ENCODE measurements at places on chromosomes 3 and 15.

DNA sequence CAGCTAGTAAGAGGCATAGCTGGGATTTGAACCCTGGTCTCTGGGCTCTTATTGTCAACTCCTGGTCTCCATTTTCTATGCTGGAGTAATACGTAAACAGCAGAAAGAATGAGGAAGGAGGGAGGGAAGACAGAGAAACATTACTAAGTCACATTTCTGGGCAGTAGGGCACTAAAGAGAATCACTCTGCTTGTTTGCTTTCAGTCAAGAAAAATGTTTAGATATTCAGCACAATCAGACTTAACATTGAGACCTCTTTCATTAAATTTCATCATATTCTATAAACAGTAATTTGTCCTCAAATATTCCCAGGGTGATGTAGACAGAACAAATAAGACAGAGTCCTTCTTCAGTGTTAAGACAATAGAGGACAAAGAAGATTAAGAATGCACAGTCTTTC, 67.7 kb upstream of the BNC1 start:
- DNase-seq: no peak

DNA sequence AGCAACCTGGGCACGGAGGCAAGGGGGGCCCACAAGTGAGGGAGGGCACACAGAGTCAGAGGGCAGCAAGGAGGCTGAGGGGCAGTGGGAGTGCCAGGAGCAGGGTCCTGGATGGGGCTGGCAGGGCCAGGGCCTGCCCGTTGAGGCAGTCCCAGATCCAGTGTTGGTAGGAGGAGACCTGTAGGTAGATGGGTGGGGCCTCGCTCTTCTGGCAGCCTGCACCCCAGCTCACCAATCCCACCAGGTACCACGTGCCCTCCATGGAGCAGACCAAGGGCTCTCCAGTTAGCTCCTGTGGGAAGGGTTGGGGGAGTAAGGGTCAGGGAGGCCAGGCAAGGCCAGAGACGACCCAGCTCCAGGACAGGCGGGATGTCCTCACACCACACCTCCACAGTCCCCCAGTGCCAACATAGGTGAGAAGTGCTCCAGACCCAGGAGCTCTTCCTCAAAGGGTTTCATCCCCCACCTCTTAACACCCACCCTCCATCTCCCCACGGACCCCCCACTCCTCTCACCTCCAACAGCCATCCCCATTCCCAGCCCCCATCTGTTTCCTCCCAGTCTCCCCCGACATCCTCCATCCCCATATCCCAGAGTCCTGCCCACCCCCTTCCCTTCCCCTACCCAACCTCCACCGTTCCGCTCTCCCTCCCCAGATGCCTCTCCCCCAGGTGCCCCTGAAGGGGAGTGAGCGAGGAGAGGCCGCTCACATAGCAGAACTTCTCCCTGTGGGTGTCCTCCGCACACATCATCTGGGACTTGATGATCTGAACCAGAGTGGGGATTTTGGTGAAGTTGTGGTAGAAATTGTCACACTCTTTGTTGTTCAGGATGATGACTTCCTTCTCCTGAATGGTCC, 5.2 kb downstream of the PRSS50 start:
- DNase-seq: no peak

- no peak for DNase-seq
Observed at GRCh38 chr15:25668901-25669300, 194.2 kb downstream of the ATP10A start.

- DNase-seq: no peak
Observed at GRCh38 chr3:95464346-95464745, 1350.0 kb upstream of the EPHA6 start.

DNA sequence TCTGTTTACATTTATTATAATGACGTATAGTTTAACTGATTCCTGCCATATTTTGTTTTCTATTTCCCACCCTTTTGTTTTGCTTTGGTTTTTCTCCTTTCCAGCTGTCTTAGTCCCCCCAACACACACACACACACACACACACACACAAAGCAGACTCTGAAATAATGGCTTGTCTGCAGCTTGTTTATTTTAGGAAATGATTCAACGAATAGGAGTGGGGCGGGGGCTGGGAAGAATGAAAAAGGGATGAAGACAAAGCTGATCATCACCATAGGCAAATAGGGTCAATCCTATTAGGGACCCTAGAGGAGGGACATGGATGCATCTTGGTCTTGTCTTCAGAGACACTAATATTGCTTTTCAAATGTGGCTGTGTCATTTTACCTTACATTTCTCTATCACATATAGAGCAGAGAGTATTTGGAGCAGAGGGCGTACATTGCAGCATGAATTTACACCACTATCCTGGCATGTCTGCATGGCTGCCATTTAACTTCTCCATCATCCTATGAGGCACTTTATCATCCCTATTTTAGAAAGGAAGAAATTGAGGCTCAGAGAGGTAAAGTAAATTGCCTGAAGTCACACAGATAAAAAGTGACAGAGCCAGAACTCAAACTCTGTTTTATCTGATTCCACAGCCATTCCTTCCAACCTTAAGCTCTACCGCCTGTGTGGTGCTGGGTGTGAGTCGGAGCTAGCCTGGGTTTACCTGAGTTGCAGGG, 147.2 kb upstream of the TPM1 start:
- no peak for DNase-seq

DNA sequence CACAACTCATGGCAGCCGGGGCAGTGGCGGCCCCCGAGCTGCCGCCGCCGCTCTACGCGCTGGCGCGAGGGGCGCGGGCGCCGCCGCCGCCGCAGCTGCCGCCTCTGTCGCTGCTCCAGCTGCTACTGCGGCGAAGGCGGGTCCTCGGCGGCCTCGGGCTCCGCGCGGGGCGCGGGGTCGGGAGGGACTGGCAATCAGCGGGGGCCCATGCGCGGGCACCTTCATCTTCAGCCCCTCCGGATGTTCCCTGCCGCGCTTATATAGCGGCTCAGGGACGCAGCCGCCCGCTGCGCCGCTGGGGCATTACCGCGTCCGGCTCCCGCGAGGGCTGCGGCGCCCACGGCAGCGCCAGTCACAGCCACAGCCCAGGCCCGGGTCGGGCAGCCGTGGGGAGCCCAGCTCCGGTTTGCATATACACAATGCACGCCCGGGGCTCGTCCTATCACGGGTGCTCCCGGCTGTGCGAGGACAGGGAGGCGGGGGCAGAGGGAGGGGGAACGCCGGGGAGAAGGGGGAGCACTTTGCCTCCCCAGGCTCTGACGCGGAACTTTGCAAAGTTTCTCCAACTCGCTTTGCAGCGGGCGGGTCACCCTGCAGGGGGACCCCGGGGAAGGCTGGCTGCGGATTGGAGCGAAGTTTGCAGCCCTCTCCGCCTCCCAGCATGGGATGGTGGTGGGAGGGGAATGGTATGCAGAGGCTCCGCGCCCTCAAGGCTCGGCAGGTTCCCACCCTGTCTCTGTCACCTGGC, at the start of gene VGLL3:
TSS of gene VGLL3 (minus strand) at position 416 of the 748 bp plus-strand sequence. CDS start at position 10, 406 bp downstream.
- no peak for DNase-seq

GRCh38 chr3:126553284-126554084, 5.2 kb downstream of the C3orf22 start:
- peak; percentile 8 for DNase-seq

DNA sequence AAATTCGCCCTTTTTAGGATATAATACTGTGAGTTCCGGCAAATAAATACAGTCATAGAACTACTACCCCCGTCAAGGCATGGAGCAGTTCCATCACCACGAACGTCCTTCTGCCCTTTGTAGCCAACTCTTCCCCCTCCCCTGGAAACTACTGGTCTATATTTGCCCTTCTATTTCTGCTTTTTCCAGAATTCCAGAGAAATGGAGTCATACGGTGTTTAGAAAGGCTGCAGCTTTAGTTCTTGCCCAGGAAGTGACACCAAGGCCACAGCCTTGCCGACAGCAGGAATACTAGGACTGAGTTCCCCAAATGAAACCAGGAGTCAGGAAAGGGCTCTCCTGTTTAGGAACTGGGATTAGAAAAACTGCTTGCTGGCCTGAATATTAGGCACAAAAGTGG, 291.2 kb downstream of the FAM43A start:
- no peak for DNase-seq

GRCh38 chr3:2577571-2577970, 478.9 kb downstream of the CNTN4 start:
- DNase-seq: no peak

DNA sequence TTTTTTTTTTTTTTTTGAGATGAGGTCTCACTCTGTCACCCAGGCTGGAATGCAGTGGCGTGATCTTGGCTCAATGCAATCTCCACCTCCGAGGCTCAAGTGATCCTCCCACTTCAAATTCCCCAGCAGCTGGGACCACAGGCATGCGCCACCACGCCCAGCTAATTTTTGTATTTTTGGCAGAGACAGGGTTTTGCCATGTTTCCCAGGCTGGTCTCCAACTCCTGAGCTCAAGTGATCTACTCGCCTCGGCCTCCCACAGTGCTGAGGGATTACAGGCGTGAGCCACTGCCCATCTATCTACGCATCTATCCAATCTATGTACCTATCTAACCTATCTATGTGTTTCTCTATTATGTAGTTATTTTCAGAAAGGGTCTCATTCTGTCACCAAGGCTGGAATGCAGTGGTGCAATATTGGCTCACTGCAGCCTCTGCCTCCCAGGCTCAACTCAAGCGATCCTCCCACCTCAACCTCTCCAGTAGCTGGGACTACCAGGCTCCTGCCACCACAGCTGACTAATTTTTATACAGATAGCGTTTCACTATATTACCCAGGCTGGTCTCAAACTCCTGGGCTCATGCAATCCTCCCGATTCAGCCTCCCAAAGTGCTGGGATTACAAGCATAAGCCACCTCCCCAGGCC, 20.2 kb upstream of the GPX1 start:
- DNase-seq: no peak

- no peak for DNase-seq
Observed at GRCh38 chr3:10932596-10932995, 60.0 kb upstream of the SLC6A1 start.

DNA sequence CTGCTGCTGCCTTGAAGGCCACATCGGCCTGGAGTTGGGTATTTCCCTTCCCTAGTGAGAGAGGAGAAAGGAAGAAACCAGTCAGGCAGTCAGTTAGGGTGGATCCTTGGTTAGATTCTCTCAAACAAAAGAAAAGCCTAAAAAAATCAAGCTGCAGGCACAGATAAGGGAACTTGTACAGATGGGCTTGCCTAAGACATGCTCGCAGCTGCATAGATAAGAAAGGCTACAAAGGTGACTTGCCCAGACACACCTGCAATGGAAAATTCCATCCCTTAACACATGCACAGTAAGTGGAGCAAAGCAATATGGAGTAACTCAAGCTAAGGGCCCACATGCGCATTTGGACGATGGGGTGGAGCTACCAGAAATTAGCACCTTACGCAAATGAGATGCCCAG, 199.7 kb upstream of the ARPP21 start:
- DNase-seq: no peak

GRCh38 chr15:63041974-63042876, at the start of gene TPM1:
Gene TPM1, plus strand, starts transcription at chr15:63042747. Its CDS starts 83 bp downstream, at chr15:63042830.
- no peak for DNase-seq

GRCh38 chr3:170309046-170309445, 48.5 kb upstream of the SKIL start:
- no peak for DNase-seq

GRCh38 chr15:42593143-42593542, 17.7 kb downstream of the STARD9 start:
- no peak for DNase-seq

DNA sequence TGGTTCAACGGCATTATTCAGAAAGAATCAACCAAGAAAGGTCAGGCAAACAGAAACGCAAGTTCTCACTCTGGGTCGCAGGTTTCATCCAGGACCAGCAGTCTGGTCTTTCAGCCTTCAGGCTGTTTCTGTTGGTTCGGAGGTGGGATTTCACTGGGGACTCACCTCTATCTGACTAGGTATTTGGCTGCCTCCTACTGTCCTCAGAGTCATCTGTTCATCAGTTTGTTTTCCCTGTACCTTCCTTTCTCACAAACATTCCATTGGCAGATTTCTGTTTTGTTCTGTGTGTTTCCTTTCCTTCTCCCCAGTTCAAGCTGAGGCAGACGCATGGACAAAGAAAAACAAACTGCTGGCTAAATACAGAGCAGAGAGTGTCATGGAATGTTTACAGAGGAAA, 1046.6 kb upstream of the CFAP20DC start:
- no peak for DNase-seq

DNA sequence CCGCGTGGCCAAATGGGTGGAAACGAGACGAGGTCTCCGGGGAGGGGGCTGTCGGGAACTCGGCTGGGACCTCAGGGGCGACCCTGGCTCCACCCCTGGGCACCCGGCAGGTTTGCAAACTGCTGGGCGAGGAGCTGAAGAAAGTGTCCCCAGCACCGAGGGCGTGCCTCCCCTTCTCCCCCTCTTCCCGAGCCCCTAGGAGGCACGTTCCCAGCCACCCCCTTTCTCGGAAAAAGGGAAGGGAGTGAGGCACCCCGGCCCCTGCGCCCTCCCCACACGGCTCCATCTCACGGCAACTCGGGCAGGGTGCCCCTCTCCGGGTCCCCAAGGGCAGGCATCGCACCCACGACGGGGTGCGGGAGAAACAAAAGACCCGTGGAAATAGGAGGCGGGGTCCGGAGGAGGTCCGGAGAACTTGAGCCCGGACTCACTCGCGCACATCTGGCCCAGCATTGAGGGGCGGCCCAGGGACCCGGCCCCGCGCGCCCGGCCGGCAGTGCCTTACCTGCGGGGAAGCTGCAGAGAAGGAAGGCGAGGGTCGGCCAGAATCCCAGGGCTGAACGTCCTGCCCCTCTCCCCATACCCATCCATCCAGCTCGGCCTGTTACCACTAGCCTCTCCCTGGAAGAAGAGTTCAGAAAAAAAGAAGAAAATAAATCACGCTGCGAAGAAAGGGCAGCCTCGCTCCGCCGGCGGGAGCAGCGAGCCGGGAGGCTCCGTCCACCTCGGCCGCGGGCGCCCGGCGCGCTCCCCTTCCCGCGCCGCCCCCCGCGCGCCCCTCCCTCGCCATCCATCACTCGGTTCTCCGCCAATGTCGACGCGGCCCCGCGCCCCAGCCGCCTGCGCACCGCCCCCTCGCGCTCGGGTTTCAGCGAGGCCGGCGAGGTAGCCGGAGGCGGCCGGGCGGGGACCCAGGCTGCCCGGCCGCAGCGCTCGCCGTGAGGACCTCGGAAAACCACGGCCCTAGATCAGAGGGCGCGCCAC, 16.3 kb downstream of the RGMA start:
- DNase-seq: no peak

- DNase-seq: no peak
Observed at GRCh38 chr3:173663696-173664111, 266.2 kb downstream of the NLGN1 start.

DNA sequence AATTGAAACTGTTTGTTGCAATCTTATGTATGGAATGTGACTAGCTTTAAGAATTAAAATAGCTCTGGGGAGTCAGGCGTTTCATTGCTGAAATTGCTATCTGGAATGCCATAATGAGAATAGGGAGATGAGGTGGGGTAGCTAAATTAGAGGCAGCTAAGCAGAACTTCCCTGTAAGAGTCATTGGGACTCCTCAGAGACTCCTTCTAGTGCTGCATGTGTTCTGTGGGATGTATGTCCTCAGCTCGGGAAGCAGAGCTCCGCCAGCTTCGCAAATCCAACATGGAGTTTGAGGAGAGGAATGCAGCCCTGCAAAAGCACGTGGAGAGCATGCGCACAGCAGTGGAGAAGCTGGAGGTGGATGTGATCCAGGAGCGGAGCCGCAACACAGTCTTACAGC, 57.4 kb downstream of the HMG20A start:
- no peak for DNase-seq

DNA sequence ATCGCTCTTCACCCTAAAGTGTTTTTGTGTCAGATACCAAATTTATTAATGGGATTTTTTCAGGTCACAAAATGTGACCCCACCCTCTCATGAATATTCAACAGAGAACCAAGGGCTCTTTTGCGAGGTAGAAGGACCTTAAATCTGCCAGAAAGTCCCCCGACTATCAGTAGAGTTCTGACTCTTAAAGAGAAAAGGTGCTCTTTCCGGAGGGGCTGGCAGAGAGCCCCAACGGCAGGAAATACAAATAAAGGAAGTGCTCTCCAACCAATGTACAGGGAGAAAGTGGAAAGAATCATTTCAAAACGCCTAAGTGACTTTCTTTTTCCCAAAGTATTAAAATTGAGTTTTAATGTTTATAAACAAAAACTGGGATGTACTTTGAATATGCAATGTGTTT, 517.2 kb downstream of the FOXP1 start:
- DNase-seq: no peak
